Stimulated activated CD8-positive, alpha-beta memory T cell treated with anti-CD3 and anti-CD28 coated beads, Interleukin-15, amount 100 ng/mL, for 24 hours (primary cell): ENCODE measurements at places on chromosomes 2 and 18.

- no peak for DNase-seq
Observed at GRCh38 chr2:191878548-191879279, 31.8 kb upstream of the CAVIN2 start.

GRCh38 chr2:215895330-215895729, 118.0 kb downstream of the MREG start:
- no peak for DNase-seq

- DNase-seq: no peak
Observed at GRCh38 chr2:129619471-129619870, 360.0 kb upstream of the RAB6C start.

- DNase-seq: no peak
Observed at GRCh38 chr2:174368691-174369090, 26.8 kb upstream of the SCRN3 start.

- no peak for DNase-seq
Observed at GRCh38 chr18:69480460-69480859, 79.8 kb downstream of the DOK6 start.

DNA sequence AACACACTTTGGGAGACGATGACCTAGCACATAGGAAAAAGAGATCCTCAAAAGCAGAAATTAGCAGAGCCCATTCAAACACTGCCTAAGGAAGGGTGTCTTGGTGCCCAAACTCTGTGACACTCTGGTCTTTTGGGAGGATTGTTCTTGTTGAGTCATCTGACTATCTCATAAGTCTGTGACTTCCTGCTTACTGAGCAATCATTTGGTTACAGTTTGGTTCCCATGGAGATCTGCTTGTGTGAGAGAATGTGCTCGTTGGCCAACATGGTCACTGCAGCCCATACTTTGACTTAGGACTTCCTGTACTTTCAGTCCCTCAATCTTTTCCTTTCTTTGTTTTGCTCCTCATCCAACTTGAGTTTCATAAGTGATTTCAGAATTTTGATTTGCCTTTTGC, 602.9 kb downstream of the NYAP2 start:
- no peak for DNase-seq

DNA sequence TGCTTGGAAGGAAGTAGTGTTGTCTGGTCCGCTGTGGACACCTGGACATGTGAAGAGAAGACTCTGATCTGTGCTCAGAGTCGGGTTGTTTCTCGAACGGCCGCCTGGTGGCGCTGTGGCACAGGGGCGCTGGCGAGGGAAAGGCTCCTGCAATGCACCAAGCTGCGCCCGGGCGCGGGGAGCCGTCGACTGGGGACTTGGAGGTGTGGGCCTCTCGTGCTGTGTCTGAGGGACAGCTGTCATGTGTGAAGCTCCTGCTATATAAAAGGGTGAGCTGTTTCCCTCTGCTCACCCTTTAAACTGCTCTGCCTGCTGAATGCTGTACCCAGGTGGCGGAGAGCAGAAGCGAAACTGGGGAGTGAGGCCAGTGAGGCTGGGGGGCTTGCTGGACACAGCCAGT, 44.0 kb downstream of the GNAL start:
- DNase-seq: peak; percentile 54

GRCh38 chr18:58005011-58005410, 39.0 kb upstream of the NEDD4L start:
- no peak for DNase-seq

- DNase-seq: no peak
Observed at GRCh38 chr2:142754182-142754581, 123.3 kb upstream of the KYNU start.

DNA sequence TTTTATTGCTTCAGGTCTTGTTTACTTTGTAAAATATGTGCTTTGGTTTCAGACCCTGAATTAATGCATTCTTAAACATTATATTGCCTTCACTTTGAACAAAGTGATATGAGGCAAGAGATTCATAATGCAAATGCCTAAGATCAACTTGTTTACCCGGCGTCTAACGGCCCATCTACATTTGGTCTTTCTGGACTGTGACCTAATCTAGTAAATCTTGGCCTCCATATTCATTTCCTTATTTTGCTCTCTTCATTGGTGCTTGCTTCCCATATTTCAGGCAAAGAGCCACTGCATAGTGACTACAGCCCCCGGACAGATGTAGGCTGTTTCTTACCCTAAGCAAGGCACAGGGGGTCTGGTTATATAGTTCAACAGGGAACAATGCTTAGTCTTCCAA, 53.0 kb upstream of the SLC39A10 start:
- DNase-seq: no peak

DNA sequence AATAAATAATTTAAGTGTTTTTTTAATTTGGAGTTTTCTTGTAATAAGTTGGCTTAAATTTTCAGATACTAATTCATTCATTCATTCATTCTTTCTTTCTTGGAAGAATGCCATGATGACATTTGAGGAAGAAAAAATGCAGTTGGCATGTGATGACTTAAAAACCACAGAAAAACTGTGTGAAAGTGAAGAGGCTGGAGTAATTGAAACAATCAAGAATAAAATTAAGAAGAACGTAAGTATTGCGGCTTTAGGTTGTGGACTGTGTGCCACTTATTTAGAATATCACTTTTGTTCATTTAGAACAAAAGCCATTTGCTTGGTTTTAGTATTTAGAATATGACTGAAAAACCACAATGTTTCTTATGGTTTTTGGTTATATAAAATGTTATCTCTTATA, 51.4 kb downstream of the TTC39C start:
- no peak for DNase-seq

- no peak for DNase-seq
Observed at GRCh38 chr18:31199190-31199769, 36.6 kb upstream of the DSC1 start.

DNA sequence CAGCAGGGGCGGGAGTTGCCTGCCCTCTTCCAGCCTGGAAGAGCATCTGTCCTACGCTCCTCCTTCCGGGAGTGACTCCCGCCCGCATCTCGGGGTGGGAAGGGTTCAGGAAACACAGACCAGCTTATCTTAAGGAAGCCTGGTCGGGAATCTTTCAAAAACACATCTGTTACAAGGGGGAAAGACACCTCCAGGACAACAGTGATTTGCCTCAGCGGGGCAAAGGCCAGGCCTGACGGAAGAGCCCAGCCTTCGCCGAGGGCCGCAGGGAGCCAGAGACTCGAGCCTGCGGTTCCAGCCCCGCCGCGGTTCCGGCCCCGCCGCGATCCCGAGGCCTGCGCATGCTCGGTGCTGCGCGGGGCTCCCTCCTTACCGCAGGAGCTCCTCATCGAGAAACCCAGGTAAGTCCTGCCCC, 38.1 kb upstream of the TGIF1 start:
- DNase-seq: no peak

DNA sequence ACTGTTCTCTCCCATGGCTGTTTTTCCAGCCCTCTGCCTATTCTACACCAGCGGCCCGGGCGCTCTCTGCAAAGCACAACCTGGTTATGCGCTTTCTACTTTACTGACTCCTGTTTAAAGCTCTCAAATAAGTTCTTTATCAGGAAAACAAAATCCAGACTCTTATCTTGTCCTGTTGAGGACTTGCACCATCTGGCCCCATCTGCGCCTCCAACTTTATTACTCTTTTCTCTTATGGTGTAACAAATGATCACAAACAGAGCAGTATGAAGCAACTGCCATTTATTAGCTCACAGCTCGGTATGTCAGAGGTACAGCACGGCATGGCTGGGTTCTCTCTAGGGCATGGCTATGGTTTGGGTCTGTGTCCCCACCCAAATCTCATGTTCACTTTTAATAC, 236.5 kb upstream of the NT5C1B start:
- no peak for DNase-seq

DNA sequence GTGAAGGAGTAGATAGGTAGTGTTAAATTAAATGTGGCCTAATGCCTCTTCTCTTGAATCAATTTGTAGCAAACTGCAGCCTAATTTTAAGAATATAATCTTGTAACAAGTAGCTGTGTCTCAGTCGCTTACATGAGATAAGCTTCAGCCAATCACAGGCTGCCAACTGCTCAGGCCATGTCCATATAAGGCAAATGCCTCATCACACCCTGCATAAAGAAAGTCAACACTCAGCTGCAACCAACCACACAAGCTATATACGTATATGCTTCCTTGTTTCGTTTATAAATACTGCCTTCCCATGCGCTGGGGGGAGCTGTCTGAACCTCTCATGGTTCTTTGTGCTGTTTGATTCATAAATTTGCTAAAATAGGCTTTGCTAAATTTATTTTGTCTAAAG, 476.3 kb downstream of the TRIB2 start:
- DNase-seq: no peak

DNA sequence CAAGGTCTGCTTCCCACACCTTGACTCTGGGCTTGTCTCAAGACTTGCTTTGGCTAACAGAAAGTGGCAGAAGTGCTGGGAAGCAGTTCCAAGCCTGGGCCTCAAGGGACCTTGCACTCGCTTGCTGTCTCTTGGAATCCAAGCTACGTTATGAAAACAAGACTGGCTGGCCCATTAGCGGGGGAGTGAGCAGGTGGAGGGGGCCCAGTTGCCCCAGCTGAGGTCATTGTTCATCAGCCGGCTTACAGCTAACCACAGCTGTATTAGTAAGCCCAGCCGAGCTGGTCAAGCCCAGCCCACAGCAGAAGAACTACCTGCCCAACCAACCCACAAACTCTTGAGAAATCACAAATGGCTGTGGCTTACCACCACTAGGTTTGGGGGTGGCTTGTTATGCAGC, 63.1 kb downstream of the MARCO start:
- no peak for DNase-seq

DNA sequence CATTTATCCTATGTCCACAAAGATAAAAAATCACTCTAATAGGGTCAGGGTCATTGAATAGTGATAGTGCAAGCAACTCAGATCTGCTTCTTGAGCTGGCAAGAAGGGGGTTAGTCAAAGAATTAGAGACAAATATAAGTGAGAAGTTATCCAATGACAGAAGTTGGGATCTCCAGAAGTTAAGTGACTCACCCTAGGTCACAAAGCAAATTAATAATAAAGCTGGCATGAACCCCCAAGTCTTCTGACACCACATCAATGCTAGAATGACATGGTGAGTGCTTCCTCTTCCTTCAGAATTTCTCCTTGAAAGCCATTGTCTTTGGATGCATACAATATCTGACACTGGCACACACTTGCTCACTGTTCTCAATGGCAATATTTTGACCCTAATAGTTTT, 343.5 kb downstream of the RIT2 start:
- no peak for DNase-seq

DNA sequence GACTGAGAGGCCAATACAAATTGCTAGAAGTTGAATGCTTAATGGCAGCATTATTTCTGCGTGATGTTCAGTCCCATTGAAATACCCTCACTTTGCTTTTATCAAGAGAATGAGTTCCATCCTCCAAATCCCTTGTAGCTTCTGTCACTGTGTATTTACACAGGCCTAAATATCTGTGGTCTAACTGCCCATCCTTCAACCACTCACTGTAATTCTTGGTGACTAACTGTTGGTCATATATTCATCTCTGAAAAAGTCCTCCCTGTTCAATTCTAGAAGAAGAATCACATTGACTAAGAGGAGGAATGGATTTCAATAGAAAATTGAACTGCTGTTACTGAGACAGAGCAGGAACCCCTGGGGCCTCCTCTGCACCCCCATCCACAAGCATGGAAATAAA, 74.2 kb upstream of the L3MBTL4 start:
- no peak for DNase-seq

DNA sequence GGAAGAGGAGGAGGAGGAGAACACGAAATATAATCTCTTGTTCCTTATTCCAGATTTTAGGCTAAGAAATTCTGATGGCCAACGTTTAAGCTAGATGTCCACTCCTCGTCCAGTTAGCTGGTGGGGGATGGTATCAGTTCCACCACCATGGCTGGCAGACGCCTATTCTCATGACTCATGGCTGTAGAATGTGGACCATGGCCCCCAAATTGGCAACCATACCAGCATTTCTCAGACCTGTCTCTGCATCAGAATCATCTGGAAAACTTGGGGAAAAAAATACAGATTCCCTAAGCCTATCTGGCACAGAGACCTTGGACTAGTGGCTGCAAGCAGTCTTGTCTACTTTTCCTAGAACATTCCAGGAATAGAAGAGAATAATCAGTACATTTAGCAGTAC, 267.7 kb upstream of the SIX2 start:
- no peak for DNase-seq

GRCh38 chr2:241639385-241639784, 1.9 kb downstream of the ATG4B start:
- DNase-seq: no peak

GRCh38 chr2:204665207-204665606, 119.9 kb downstream of the PARD3B start:
- DNase-seq: no peak

- DNase-seq: no peak
Observed at GRCh38 chr2:73063909-73064875, 7.3 kb downstream of the SFXN5 start.

DNA sequence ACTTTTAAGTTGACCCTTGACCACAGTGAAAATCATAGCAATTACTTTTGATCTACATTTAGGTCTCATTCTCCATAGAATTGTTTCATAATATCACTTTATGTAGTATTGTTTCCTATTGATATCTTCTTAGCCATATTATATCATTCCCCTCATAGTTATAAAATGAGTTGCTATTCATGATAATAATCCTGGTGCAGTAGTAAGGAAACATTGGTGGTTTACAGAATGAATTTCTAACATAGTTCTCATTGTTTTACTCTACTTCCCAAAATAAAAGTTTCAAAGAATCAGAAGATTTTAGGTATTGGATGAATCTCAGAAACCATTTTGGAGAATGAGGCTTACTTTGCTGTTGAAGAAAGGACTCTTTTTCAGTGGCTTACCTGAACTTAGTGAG, 246.0 kb downstream of the PARD3B start:
- no peak for DNase-seq

DNA sequence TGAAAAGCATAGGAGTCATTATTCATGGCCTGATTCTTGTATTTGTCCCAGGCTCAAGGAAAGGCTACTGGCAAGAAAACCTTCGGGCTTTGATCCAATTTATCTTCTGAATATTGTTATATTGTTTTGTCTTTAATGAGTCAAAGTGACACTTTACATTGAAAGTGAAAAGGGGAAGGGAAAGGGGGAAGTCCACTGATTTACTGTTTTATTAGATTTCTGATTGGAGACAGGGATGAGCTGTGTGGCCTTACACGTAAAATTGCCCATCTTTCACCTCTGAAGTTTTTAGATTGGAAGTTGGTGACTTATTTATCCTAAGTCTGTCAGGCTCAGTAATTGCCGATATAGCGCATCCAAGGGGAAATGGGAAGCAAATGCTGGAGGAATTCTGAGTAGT, 843.8 kb upstream of the LRRTM1 start:
- no peak for DNase-seq
